SW 1271 (cell line): ENCODE measurements at places on chromosomes 7 and 10.

DNA sequence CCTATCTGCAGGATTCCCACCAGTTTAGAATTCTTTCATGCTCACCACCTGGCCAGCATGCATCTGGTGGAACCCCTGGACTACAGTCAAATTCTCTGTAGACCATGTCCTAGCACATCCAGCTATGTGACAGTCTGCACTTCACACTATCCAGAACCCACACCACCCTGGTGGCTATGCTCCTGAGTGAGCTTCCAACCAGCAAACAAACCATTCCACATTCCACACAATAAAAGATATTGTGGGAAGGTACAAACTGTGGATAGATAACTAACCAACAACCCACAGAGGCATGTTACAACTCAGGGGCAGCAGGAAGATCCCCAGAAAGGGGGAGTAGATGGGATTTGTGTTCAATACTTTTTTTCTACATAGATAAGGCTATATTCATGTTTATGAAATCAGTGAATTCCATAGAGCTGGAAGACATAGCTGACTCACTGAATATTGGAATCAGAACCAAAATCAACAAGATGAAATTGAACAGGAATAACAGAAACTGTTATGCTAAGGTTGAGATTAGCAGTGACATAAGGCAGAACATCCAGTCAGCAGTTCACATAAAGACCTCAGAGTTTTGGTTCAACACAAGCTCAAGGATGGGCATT is 72.5 kb downstream of the LRRC17 start:
- no peak for DNase-seq

DNA sequence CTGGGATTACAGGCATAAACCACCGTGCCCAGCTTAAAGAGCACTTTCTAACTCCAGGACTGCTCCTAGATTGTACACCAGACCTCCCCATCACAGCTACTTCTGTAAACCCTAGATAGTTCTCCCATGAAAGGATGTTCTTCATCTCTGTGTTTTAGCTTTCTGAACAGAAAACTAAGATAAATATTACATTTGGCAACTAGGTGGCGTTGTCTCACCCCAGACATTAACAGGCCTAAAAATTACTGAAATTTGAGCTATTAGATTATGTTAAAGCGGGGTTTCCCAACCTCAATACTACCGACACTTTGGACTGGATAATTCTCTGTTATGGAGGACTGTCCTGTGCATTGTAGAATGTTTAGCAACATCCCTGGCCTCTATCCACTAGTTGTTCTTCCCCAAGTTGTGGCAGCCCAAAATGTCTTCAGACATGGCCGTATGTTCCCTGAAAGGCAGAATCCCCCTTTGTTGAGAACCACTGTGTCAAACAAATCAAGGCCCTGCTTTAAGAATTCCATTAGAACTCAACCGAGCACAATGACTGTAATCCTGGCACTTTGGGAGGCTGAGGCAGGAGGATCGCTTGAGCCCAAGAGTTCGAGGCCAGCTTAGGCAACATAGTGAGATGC is 19.1 kb downstream of the ATOH7 start:
- no peak for DNase-seq

DNA sequence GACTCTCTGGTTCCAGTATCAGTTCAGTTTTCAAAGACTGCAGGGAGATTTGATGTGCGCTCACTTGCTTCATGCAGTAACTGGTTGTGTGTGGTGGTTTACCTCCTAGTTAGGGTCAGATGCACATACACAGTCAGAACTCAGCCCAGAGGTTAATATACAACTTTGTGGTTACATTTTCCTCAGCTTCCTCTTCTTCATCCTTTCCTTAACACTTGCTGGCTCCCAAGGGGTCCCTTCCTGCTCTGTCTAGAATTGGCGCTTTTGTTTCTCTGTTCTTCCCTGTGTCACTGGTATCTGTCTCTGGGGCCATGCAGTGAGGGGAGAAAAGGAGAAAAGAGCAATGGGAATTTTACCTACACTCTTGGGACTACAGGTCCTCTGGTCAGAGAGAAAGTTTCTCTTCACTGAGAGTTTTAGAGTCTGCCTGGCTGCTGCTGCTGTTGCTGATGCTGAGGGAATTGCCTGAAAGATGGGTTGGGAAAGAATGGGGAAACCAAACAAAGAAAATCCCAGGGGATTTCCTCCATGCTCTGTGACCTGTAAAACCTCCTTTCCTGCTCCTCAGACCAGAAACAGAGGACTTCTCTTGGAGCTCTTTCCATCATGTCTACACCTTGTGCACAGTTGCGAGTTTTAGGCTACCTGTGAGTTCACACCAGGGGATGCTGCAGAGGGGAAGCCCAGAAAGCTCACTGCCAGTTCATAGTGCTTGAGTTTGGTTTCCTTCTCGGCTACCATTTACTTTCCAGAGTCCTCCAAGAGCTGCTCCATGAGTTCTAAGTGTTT is 74.6 kb downstream of the WDFY4 start:
- no peak for DNase-seq

- DNase-seq = no peak
Observed at GRCh38 chr10:81848514-81848913, 26.5 kb upstream of the NRG3 start.

- no peak for DNase-seq
Observed at GRCh38 chr10:1778375-1778969, 41.1 kb upstream of the ADARB2 start.

GRCh38 chr7:109582211-109582610 is 1012.5 kb downstream of the DNAJB9 start:
- no peak for DNase-seq

DNA sequence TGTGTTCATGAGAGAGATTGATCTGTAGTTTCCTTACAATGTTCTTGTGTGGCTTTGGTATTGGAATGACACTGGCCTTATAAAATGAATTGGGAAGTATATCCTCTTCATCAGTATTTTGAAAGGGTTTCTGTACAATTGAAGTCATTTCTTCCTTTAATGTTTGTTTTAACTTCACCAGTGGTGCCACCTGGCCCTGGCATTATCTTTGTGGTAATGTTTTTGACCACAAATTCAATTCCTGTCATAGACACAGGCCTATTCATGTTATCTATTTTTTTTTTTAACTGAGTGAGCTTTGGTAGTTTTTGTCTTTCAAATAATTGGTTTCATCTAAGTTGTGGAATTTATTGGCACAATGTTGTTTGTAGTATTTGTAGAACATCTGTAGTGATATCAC is 127.7 kb downstream of the CDK14 start:
- no peak for DNase-seq

- DNase-seq = no peak
Observed at GRCh38 chr10:22489467-22489866, 144.2 kb downstream of the SPAG6 start.

GRCh38 chr10:110416776-110417711 is 80.7 kb upstream of the DUSP5 start:
- DNase-seq = peak; percentile 27

GRCh38 chr10:124090601-124091209 is 2.7 kb downstream of the CHST15 start:
- no peak for DNase-seq

DNA sequence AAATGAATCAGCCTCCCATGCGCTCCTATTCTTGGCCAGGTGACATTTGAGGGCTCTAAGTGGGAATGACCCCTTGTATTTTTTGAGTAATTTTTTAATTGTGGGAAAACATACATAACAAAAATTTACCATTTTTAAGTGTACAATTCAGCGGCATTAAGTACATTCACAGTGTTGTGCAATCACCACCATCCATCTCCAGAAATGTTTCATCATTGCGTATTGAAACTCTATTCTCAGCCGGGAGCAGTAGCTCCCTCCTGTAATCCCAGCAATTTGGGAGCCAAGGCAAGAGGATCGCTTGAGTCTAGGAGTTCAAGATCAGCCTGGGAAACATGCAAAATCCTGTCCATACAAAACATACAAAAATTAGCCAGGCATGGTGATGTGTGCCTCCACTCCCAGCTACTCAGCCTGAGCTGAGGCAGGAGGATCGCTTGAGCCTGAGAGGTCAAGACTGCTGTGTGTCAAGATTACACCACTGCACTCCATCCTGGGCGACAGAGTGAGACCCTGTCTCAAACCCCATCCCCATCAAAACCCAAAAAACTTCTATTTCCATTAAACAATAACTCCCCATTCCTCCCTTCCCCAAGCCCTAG is 2.5 kb downstream of the ANTXRL start:
- no peak for DNase-seq
